ENCODE measurements at places on chromosomes 6 and 20.
A peak's percentile ranks its signal among the peaks of the same experiment; 100 is the strongest.

DNA sequence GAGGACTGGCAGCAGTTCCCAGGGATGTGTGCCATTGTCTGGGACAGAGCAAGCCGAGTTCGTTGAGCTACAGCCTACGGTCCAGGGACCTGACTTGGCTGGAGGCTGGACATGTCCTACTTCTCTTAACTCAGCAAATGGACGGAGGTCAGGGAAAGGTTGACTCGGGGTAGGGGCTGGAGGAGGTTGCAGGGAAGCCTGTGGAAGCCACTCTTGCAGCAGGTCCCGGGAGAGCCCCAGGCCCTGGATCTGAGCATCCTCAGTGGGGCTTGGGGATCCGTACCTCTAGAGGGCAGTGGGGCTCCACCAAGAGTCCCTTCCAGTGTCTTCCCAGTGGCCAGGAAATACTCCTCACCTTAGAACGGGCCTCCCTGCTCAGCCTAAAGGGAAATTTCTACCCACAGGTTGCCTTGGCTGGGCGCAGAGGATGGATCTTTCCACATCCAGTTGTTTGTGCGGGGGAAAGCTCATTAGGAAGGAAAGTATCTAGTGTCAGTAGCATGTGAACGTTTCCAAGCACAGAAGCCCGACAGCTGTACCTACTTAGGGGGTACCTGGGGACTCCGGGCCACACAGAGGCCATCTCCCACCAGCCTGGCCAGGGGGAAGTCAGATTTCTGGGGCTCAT is 170.2 kb downstream of the NFATC2 start:
- H3K36me3 ChIP-seq: no peaks in the 10 kb centered on the region
- DNase-seq: no peak
- no peaks in the 10 kb centered on the region for H3K27me3 ChIP-seq
- H3K4me3 ChIP-seq: no peak overlapping the region
- H3K4me1 ChIP-seq: peaks cover 3% of the 10 kb centered on the region
- no peak overlapping the region for H3K27ac ChIP-seq

DNA sequence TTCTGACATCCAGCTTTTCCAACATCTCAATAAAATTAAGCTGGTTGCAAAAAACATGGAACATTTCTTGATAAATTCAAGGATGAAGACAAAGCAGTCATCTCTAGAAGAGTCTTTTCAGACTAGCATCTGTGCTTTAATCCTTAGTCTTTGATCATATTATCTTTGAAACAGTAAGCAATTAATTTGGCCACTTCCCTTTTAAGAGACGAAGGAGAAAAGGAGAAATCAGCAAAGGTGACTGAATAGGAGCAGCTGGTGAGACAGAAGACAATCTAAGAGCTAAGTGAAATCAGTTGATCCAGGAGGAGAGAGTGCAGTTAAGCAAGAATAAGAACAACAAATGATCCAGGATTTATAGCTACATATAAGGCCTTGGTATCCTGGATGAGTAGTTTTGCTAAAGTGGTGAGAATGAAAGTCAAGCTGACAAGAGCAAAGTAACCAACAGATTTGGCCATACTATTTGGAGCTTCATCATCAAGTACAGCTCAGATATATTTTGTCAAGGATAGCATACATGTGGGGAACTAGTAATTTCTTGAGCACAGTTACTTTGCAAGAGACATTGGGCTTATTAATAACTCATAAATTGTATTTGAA is 215.5 kb downstream of the ADGB start:
- DNase-seq: no peak
- H3K4me1 ChIP-seq: no peaks in the 10 kb centered on the region
- no peaks in the 10 kb centered on the region for H3K36me3 ChIP-seq
- no peak overlapping the region for H3K4me3 ChIP-seq

DNA sequence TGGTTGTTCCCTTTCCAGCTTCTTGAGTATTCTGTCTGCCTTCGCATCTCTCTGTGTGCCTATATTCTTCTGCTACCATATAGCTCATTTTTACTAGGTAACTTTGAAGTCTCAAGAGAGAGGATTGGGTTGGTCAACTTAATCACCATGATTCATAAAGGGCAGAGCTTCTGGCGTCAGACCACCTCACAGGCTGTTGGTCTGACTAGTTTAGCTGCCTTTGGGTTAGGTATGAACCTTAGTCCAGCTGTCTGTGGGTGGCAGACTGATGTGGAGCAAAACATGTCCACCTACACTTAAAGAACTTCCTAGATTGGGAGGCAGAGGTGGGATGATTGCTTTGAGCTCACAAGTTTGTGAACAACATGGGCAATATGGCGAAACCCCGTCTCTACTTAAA is 192.2 kb upstream of the SGK1 start:
- no peak for DNase-seq
- no peaks in the 10 kb centered on the region for H3K36me3 ChIP-seq
- no peak overlapping the region for H3K4me3 ChIP-seq

DNA sequence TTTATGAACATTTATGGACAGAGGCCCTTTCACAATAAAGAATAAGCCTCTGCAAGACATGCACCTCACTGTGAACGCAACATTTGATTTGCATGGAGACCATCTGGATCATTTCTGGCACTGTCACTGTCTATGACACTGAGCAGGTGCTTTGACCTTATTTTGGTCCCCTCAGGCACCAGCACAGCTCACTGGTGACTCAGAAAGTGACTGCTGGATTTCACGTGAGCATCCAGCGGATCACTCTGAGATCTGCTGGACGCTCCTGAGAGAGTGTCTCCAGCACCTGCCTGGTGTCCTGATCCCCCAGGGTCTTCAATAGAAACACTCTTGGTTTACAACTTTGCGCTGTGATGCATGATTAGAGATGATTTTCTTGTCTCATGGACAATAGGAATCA is 375.7 kb downstream of the TENT5A start:
- no peak for DNase-seq
- H3K27me3 ChIP-seq: no peaks in the 10 kb centered on the region
- no peak overlapping the region for H3K27ac ChIP-seq
- no peaks in the 10 kb centered on the region for H3K36me3 ChIP-seq
- no peaks in the 10 kb centered on the region for H3K4me1 ChIP-seq

- H3K27ac ChIP-seq: no peak overlapping the region
- H3K4me3 ChIP-seq: no peak overlapping the region
- no peaks in the 10 kb centered on the region for H3K4me1 ChIP-seq
- no peak for DNase-seq
- no peaks in the 10 kb centered on the region for H3K27me3 ChIP-seq
- no peaks in the 10 kb centered on the region for H3K36me3 ChIP-seq
These were observed 23.8 kb downstream of the OR2J3 start for GRCh38 chr6:29131691-29132090.

DNA sequence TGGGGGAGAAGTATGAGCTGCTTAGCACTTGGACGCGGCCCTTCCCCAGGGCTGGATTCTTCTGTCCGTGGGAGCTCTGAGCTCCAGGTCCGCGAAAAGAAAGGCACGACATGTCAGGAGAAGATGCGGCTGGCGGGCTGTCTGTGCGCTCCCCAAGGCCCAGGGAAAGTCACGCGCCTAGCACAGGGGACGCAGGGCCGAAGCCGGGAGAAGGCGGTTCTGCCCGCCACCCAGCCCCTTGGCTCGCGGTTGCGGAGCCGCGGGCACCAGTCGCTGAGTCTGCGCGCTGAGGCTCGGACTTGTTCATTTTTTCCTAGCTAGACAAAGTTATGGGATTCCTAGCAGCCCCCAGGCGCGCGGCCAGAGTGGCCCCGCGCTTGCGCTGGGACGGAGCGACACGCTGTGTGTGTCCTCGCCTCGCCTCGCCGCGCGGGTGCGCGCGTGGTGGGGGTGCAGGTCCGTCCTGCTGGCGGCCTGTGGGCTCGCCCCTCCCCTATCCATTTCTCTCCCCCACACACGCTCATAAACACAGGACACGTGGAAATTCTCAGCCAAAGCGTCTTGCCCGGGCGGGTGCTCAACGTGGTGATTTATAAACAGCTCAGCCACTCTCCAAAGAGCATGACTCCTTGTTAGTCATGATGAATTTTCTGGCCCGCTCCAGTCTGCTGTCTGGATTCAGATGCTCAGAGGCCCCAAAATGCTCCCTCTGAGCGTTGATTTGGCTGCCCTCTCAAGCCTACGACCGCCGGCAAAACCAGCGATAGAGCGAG is 1.9 kb upstream of the POU3F2 start:
- no peak overlapping the region for H3K27ac ChIP-seq
- peaks cover 34% of the 10 kb centered on the region for H3K4me1 ChIP-seq
- no peaks in the 10 kb centered on the region for H3K36me3 ChIP-seq
- H3K27me3 ChIP-seq: peaks cover 50% of the 10 kb centered on the region

GRCh38 chr6:1821513-1822183 is 211.9 kb downstream of the FOXC1 start:
- H3K4me3 ChIP-seq: peak overlapping the region; percentile 63
- peak overlapping the region; percentile 86 for H3K27ac ChIP-seq
- DNase-seq: no peak
- no peaks in the 10 kb centered on the region for H3K4me1 ChIP-seq
- no peaks in the 10 kb centered on the region for H3K27me3 ChIP-seq

GRCh38 chr6:16649241-16649640 is 112.0 kb downstream of the ATXN1 start:
- H3K27ac ChIP-seq: no peak overlapping the region
- H3K4me3 ChIP-seq: no peak overlapping the region
- H3K4me1 ChIP-seq: no peaks in the 10 kb centered on the region
- H3K36me3 ChIP-seq: peaks cover 20% of the 10 kb centered on the region
- DNase-seq: no peak

DNA sequence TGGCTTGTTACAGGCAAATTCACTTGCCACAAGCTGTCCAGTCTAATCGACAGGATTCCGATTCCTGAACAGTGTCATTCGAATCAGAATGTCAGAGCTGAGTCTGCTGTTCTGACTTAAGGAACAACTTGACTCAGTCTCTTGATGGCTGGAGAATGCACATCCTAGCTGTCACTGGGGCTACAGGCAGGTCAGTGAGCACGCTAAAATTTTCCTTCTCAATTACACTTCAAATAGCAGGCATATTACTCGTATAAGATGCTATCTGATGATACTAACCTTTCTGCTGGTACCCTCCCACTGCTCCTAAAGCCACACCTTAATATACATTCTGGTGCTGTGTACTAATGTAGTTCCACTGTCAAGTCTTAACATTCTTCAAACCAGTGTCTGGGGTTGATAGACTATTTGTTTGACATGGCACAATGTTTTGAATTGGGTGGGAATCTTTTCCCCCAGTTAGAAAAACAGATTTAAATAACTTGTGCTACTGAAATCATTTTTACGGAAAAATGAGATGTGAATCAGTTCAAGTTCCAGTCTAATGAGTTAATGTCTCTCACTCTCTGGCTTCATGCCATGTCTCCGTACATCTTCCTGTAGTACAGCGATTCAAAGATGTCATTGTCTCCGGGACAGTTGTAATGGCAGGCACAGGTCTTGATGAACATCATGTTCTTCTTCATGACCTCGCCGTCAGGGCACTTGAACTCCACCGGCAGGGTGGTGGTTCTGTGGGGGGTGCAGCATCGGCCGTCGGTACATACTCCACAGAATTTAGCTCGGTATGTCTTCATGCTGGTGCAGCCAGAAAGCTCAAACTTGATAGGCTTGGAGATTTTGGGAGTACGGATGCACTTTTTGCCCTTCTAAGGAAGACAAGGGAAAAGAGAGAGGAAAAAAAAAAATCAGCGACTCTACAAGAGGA is 2.2 kb downstream of the CCN2 start:
- H3K4me3 ChIP-seq: peak overlapping the region; percentile 86
- H3K27me3 ChIP-seq: no peaks in the 10 kb centered on the region
- H3K36me3 ChIP-seq: peaks cover 12% of the 10 kb centered on the region
- H3K27ac ChIP-seq: peak overlapping the region; percentile 92
- peaks cover 16% of the 10 kb centered on the region for H3K4me1 ChIP-seq

DNA sequence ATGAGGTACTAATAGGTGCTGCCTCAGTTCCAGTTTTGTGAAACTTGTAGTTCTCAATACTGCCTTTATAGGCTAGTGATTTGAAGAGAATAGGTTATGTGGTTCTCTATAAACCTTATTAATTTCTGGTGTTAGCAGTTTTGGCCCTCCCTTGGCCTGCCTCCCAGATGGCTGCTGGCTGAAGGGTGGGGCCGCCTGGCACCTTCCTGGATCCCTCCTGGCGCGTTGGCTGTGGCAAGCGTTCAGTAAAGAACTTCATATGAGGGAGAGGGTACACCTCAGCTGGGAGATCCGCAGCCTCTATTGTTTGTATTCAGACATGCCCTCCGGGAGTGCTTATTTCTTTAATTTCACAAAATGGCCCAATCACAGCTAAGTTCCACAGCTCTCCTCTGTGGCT is 51.9 kb downstream of the FAM120B start:
- no peak for DNase-seq
- H3K4me1 ChIP-seq: no peaks in the 10 kb centered on the region
- H3K27ac ChIP-seq: no peak overlapping the region
- H3K36me3 ChIP-seq: peaks cover 46% of the 10 kb centered on the region
- H3K27me3 ChIP-seq: no peaks in the 10 kb centered on the region
- H3K4me3 ChIP-seq: no peak overlapping the region

- H3K27me3 ChIP-seq: no peaks in the 10 kb centered on the region
- no peak overlapping the region for H3K4me3 ChIP-seq
- H3K36me3 ChIP-seq: no peaks in the 10 kb centered on the region
- DNase-seq: no peak
These were observed 32.5 kb upstream of the TMEM244 start for GRCh38 chr6:129893640-129894039.

- DNase-seq: no peak
- H3K4me1 ChIP-seq: no peaks in the 10 kb centered on the region
- no peak overlapping the region for H3K4me3 ChIP-seq
These were observed 218.2 kb downstream of the BMP7 start for GRCh38 chr20:57048027-57048869.

DNA sequence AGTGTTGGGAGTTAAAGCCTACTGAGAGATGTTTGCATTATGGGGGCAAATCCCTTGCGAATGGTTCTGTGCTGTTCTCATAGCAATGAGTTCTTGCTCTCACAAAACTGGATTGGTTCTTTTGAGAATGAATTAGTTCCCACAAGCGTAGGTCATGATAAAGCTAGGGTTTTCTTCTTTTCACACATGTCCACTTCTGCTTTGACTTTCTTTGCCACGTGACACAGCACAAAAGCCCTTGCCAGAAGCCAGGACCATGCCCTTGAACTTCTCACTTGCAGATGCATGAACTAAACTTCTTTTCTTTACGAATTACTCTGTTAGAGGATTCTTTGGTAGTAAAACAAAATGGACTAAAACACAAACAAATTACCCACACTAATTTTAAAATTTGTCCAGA is 922.8 kb downstream of the EPHA7 start:
- DNase-seq: no peak
- no peaks in the 10 kb centered on the region for H3K27me3 ChIP-seq
- H3K4me3 ChIP-seq: no peak overlapping the region
- H3K36me3 ChIP-seq: no peaks in the 10 kb centered on the region

- H3K4me1 ChIP-seq: no peaks in the 10 kb centered on the region
- no peak overlapping the region for H3K4me3 ChIP-seq
- no peaks in the 10 kb centered on the region for H3K27me3 ChIP-seq
- no peaks in the 10 kb centered on the region for H3K36me3 ChIP-seq
- no peak for DNase-seq
These were observed 107.5 kb downstream of the FAXC start for GRCh38 chr6:99241905-99242534.

Measured in ascending aorta (tissue), 2 donors.